ENCODE measurements at places on chromosomes 3 and 15.
A peak's percentile ranks its signal among the peaks of the same experiment; 100 is the strongest.

GRCh38 chr3:126982471-126983175 lies at the start of gene PLXNA1:
PLXNA1 (plus strand) TSS chr3:126983115; CDS start chr3:126988594, 5,479 bp downstream.
- peak; percentile 85 for DNase-seq

- no peak for DNase-seq
Observed at GRCh38 chr15:56887782-56888438, 30.5 kb upstream of the TCF12 start.

DNA sequence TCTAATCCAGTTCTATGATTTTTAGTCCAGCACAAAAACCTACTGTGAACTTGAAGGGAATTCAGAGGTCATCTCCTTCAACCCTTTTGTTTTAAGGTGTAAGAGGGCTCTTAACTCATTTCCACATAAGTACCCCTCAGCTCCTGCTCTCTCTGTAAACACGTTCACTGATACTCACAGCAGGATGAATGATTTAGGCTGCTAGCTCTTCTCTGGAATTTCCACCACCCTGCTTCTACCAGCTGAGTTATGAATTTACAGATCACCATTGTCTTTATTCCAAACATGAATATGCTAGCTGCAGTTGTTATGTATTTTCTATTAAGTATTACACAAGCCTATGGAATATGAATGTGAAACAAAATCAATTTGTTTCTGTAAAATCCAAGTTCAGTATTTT lies 101.3 kb upstream of the NANOGP8 start:
- no peak for DNase-seq

GRCh38 chr3:48980295-48980694 lies 9.7 kb upstream of the P4HTM start:
- no peak for DNase-seq

DNA sequence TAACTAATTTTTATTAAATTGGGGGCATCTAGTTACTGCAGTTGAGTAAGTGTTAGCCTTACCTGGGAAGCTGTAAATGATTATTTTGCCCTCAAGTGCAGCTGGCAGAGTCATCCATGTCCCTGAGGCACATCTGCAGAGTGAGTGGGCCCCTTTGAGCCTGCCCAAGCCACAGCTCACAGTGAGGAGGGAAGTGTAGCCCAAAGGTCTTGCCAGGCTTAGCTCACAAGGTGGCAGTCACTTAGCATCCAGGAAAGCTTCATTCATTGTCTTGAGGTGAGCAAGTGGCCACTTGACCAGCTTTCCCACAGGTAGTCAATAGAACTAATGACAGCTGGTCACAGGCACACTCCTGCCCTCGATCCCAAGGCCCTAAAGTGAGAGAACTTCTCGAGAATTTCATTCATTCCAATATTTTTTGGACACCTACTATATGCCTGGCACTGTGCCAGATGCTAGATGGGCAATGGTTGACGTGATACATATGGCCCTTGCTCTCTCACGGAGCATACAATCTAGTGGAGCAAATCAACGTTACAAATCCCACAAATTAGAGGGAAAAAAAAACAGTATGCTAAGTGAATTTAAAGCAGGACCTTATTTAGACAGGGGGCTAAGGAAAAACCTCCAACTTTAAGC lies 163.3 kb upstream of the IL12A start:
- peak; percentile 80 for DNase-seq

- DNase-seq, result peak; percentile 78
Observed at GRCh38 chr3:159260049-159260662, 458.3 kb downstream of the MFSD1 start.

GRCh38 chr3:182083112-182083511 lies 371.4 kb downstream of the SOX2 start:
- peak; percentile 39 for DNase-seq

DNA sequence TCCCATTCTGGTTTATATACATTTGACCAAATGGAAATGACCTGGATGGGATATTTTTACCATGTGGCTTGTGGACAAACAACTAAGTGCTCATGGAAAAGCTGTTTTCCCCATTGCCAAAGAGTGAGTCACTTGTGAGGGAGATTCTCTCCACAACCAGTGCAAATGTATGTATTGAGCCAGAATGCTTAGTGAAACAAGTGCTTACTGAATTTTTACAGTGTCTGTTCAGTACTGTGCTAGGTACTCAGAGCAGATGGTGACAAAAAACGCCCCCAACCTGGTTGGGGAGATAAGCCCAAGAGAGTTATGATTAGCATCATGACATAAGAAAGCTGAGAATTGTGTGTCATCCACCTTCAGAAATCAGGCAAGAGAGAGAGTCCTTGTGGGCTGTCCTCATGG lies 2.3 kb downstream of the CHP1 start:
- DNase-seq, result peak; percentile 62

DNA sequence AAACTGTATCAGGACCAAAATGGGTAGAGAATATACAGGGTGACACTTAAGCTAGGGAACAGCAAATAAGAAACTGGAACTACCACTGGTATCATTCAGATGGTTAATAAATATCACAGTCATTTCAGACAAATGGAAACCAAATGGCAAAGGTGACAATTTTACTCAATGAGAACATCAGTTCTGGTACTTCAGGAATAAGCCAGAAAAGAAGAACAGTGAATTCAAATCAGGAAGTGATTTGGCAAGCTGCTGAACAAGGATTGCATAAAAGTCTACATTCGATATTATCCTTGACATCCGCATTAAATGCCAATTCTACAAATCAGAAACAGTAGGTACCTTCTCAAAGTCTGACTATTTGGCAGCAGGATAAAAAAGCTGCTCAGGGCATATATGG lies 23.5 kb upstream of the STIMATE start:
- DNase-seq, result no peak

- no peak for DNase-seq
Observed at GRCh38 chr3:53171827-53172505, 11.0 kb downstream of the PRKCD start.
